T follicular helper cell (primary cell): ENCODE measurements at places on chromosomes 3 and 15.

DNA sequence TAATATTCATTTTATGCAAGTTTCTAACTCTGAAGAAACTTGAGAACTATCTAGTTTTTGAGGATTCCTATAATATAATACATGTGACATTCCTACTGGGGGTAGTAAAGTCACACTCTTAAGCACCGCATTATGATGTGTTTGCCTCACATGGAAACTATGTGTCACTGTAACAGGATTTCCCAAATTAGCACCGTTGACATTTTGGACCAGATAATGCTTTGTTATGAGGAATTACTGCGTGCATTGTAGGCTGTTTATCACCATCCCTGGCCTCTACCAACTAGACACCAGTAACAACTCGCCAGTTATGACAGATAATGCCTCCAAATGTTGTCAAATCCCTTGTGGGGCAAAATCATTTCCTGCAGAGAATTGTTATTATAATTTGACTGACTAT, 267.8 kb downstream of the RAP2B start:
- no peak for DNase-seq

GRCh38 chr15:58083526-58083925, 18.0 kb upstream of the ALDH1A2 start:
- no peak for DNase-seq

GRCh38 chr15:39118510-39118909, 462.4 kb upstream of the THBS1 start:
- no peak for DNase-seq

DNA sequence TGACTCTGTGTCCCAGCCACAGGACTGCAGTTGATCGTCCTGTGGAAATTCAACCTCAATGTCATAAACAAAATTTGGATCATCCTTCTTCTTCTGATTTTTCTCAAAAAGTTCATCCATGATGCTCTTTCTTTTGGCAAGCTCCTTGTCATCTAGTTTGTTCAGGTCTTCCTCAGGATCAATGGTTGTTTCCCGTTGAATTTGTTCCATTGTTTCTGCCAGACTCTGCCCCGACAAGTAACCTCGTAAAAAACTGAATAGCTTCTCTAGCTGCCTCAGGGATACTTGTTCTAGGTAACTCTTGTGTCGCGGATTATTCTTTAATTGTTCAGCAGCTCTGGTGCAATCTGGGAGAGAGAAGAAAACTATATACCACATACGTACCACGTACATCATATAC, 4.5 kb downstream of the CEP19 start:
- DNase-seq, result no peak

DNA sequence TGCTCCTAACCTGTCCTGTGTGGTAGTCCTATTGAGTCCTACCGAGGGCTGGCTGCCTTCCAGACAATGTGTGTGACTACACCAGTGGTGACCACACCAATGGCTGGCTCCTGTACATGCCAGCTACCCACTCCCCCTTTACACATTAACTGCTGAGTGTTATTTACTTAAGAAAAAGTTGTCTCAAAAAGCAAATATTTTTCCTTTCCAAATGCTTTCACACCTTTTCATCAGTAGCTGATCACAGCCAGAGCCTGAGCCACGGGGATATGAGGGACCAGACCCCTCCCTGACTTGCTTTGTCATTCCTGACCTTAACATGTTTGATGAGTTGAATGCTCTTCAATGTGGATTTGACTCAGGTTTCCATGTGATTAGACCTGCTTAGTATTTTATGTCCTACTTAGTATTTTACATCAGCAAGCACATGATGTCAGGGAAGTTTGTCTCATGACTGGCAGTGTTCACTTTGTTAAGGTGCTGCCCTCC, 29.6 kb upstream of the GREM1 start:
- DNase-seq, result no peak

GRCh38 chr15:91976966-91977365, 123.5 kb downstream of the SLCO3A1 start:
- DNase-seq, result no peak

DNA sequence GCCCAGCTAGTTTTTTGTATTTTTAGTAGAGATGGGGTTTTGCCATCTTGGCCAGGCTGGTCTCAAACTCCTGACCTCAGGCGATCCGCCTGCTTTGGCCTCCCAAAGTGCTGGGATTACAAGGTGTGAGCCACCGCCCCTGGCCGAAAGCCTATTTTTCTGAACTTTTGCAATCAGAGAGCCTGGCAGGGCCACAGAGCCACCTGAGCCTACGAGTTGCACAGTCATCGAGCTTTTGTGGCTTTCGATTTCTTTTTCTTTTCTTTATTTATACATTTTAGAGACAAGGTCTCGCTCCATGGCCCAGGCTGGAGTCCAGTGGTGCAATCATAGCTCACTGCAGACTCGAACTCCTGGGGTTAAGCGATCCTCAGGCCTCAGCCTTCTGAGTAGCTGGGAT, 140.4 kb downstream of the NSMCE3 start:
- DNase-seq, result no peak

DNA sequence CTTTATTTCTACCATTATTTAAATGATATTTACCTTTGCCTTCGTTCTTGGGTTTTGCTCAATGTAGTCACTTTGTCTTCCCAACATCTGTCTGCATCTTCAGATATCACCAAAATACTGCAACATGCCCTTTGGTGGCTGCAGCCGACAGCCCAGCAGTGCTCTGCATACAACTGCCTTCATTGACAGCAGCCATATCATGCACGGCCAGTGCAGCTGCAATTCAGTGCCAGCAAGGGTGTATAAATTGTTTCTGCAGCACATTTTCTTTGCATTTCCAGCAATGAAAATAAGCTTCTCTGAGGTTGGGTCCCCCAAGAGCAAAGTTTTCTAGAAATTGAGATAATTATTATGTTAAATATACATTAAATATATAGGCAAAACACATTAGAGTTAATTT, 6.0 kb upstream of the PLSCR5 start:
- no peak for DNase-seq

- no peak for DNase-seq
Observed at GRCh38 chr3:191355406-191355805, 25.1 kb upstream of the UTS2B start.

DNA sequence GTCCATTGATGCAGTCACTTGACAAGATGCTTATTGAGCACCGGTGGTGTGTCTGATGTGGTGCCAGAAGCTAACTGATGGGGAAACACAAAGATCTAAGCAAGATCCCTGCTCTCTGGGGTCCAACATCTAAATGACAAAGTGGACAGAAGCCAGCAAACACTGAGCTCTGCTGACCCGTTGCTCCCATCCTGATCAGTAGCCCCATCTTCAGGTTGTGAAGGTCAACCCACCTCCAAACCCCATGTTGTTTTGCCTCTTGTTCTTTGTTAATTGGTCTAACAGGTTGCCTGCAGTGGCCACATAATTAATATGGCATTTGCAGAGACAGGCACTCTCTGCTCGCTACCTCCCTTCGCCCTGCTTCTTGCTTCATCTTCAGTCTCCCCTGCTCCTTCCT, 21.5 kb upstream of the GLCE start:
- no peak for DNase-seq
